ENCODE measurements at places on chromosomes 1 and 21.

DNA sequence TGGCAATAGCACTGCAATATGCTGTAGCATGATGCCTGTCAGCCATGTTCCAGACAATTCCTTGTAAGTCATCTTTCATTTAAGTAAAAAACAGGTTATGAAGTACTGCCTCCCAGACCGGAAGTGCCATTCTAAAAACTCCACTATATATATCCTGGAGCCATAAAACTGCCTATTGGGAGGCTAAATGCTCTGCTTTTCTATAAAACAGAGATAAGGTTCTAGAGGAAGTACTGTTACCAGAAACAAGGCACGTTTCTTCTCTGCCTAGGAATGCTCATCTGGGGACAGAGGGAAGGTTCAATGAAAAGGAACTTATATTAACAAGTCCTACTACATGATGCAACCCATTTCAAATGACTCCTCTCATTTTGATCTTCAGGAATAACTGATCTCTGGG, 66.8 kb downstream of the GPR137B start:
- H3K4me1 ChIP-seq = no peaks in the 10 kb centered on the region
- peaks cover 24% of the 10 kb centered on the region for H3K36me3 ChIP-seq
- no peak overlapping the region for H3K27ac ChIP-seq
- no peaks in the 10 kb centered on the region for H3K27me3 ChIP-seq
- no peak overlapping the region for H3K4me3 ChIP-seq

- H3K27me3 ChIP-seq = peaks cover 77% of the 10 kb centered on the region
- H3K27ac ChIP-seq = no peak overlapping the region
- DNase-seq = no peak
- H3K4me3 ChIP-seq = peak overlapping the region; percentile 70
- H3K36me3 ChIP-seq = no peaks in the 10 kb centered on the region
- peaks cover 20% of the 10 kb centered on the region for H3K4me1 ChIP-seq
Observed at GRCh38 chr1:220528679-220529501, 954 bp downstream of the MARK1 start.

GRCh38 chr1:215899901-215900300, 332.8 kb downstream of the KCTD3 start:
- no peaks in the 10 kb centered on the region for H3K4me1 ChIP-seq
- no peaks in the 10 kb centered on the region for H3K36me3 ChIP-seq
- H3K27me3 ChIP-seq = no peaks in the 10 kb centered on the region
- no peak overlapping the region for H3K4me3 ChIP-seq
- no peak for DNase-seq

DNA sequence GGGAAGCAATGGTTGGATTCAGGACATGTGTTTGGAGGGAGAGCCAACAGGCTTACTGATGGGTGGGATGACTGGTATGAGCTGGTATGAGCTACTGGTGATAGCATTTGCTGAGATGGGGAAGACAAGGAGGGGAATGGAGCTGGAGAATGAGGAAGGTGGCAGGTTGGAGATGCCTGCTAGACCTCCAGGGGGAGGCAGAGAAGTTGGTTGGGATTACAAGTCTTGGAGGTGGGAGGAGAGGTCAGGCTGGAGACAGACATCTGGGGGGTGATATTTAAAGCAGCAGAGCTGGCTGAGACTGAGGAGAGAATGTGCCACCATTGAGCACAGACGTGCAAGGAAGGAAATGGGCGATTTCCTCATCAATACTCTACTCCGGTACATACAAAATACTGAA, 31.8 kb upstream of the ENO1 start:
- H3K36me3 ChIP-seq = peaks cover 2% of the 10 kb centered on the region
- no peak overlapping the region for H3K4me3 ChIP-seq
- peaks cover 6% of the 10 kb centered on the region for H3K4me1 ChIP-seq

- no peak overlapping the region for H3K27ac ChIP-seq
- H3K4me1 ChIP-seq = no peaks in the 10 kb centered on the region
- no peak overlapping the region for H3K4me3 ChIP-seq
- H3K36me3 ChIP-seq = no peaks in the 10 kb centered on the region
- H3K27me3 ChIP-seq = peaks cover 28% of the 10 kb centered on the region
- DNase-seq = no peak
Observed at GRCh38 chr1:58031416-58031815, 515.1 kb downstream of the OMA1 start.

DNA sequence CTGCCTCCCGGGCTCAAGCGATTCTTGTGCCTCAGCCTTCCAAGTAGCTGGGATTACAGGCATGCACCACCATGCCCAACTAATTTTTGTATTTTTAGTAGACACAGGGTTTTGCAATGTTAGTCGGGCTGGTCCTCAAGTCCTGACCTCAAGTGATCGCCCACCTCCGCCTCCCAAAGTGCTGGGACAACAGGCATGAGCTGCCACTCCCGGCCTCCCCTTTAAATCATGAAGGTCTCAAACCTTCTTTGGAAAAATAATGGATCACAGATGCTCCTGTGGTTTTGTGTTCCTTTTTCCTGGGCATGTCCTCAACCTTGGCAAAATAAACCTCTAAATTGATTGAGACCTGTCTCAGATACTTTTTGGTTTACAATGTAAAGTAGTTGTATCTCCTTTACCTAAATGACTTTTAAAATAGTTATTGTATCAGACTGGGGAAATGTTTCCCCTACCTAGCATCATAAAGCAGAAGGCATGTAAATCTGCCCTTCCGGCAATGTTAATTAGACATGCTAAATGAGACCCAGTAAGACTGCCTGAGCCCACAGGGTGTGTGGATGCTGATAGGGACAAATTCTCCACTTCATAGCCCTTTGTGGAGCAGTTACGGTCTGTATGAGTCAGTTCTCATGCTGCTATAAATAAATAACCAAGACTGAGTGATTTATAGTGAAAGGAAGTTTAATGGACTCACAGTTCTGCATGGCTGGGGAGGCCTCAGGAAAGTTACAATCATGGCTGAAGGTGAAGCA, 27.8 kb downstream of the CBR1 start:
- H3K36me3 ChIP-seq = peaks cover 2% of the 10 kb centered on the region
- H3K4me3 ChIP-seq = no peak overlapping the region
- H3K4me1 ChIP-seq = no peaks in the 10 kb centered on the region
- no peak for DNase-seq
- peaks cover 38% of the 10 kb centered on the region for H3K27me3 ChIP-seq

- H3K4me3 ChIP-seq = no peak overlapping the region
- no peaks in the 10 kb centered on the region for H3K4me1 ChIP-seq
- H3K36me3 ChIP-seq = no peaks in the 10 kb centered on the region
- H3K27me3 ChIP-seq = peaks cover 22% of the 10 kb centered on the region
- DNase-seq = peak; percentile 34
Observed at GRCh38 chr1:34742667-34743270, 12.1 kb upstream of the GJB5 start.

GRCh38 chr1:236639686-236640085, 35.4 kb upstream of the HEATR1 start:
- DNase-seq = no peak
- no peak overlapping the region for H3K4me3 ChIP-seq
- no peaks in the 10 kb centered on the region for H3K4me1 ChIP-seq
- H3K27me3 ChIP-seq = peaks cover 29% of the 10 kb centered on the region

DNA sequence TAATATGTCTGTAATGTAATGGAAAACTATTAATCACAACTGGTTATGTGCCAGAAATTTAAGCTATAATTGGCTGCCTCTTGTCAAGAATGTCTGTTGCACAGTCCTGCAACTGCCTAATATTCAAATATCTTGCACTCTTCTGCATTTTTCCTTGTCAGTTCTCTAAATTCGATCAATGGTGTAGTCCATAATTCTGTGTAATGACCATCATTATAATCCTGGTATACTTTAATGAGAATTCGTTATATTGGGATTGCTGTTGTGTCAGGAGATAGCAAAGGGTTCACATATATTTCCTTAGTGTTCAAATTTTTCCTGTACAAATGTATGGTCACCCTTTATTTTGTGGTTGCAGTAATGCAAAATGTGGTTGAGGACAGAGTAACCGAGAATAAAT, 4.8 kb downstream of the NTNG1 start:
- no peak for DNase-seq
- H3K27ac ChIP-seq = no peak overlapping the region
- H3K36me3 ChIP-seq = no peaks in the 10 kb centered on the region
- peaks cover 11% of the 10 kb centered on the region for H3K4me1 ChIP-seq
- H3K4me3 ChIP-seq = no peak overlapping the region

DNA sequence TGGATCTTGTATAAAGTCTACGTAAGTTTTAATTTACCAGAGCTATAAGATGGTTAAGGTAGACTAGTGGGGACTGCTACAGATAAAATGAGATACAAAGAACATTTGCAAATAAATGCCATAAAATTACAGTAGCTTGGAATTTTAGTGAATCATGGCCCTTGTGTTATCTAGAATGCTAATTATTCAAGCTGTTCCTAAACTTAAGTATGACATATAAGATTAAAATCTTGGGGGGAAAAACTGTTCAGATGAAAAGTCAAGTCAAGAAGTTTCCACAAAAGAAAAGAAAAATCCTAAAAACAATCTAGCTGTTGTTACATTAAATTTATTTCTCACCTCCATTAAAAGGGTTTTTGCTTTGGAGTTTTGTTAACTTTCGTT, 51.7 kb downstream of the SIM2 start:
- H3K4me1 ChIP-seq = peaks cover 6% of the 10 kb centered on the region
- H3K36me3 ChIP-seq = peaks cover 20% of the 10 kb centered on the region
- no peak overlapping the region for H3K4me3 ChIP-seq
- H3K27me3 ChIP-seq = peaks cover 43% of the 10 kb centered on the region
- DNase-seq = no peak
- no peak overlapping the region for H3K27ac ChIP-seq

- H3K4me1 ChIP-seq = no peaks in the 10 kb centered on the region
- no peak for DNase-seq
- H3K27me3 ChIP-seq = no peaks in the 10 kb centered on the region
- no peak overlapping the region for H3K4me3 ChIP-seq
- H3K36me3 ChIP-seq = peaks cover 1% of the 10 kb centered on the region
- H3K27ac ChIP-seq = no peak overlapping the region
Observed at GRCh38 chr1:59752556-59753414, 62.0 kb upstream of the HOOK1 start.

- H3K27me3 ChIP-seq = peaks cover 4% of the 10 kb centered on the region
- no peaks in the 10 kb centered on the region for H3K36me3 ChIP-seq
- H3K27ac ChIP-seq = no peak overlapping the region
- no peak for DNase-seq
- H3K4me1 ChIP-seq = no peaks in the 10 kb centered on the region
Observed at GRCh38 chr1:207711285-207711684, 40.6 kb upstream of the CD46 start.

DNA sequence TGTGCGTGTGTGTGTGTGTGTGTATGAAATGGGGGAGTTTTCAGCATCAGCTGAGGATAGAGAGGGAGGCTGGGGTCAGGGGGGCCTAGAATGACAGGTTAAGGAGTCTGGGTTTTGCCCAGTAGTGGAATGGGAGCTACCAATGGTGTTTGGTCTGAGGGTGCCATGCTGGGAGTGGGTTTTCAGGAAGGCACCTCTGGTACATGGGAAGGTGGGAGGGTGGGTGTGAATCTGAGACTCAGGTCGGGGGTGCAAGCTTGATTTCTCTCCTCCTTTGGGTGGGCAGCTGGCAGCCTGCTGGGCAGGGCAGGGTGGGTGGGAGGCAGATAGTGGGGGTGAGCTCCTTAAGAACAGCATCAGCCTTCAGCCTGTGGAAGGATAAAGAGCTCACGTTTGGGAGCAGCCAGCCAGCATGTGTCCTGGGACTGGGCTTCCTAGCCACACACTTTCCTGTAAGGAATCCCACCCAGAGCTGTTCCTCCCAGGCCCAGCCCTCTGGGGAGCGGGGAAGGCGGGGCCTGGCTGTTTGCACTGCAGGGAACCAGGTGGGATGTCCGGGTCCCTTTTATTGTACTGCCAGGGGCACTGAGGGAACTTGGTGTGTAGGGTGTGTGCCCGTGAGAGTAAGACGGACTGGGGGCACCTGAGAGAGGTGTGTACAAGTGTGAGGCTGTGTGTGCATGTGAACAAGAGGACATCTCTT, 152.8 kb downstream of the FOXD2 start:
- no peaks in the 10 kb centered on the region for H3K4me1 ChIP-seq
- no peak overlapping the region for H3K27ac ChIP-seq
- H3K27me3 ChIP-seq = peaks cover 18% of the 10 kb centered on the region
- no peak for DNase-seq
- no peak overlapping the region for H3K4me3 ChIP-seq

DNA sequence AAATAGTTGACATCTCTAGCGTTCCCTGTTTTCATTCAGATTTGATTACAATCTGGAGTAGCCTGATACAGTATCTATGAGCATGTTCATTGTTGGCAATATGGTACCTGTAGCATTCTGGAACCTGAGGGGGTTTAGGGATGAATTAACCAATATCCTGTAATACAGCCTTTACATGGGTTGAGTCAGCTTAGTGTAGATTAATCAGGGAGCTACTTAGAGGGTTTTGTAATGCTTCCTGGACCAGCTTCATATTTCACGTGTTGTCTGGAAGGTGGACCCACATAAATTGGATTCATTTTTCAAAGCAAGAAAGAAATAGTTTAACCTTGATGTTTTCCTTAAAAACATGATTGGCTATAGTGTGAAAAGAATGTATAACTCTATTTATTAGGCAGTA, 3.6 kb downstream of the OTUD3 start:
- DNase-seq = no peak
- H3K36me3 ChIP-seq = peaks cover 9% of the 10 kb centered on the region
- H3K4me3 ChIP-seq = no peak overlapping the region
- no peaks in the 10 kb centered on the region for H3K27me3 ChIP-seq
- H3K27ac ChIP-seq = no peak overlapping the region

DNA sequence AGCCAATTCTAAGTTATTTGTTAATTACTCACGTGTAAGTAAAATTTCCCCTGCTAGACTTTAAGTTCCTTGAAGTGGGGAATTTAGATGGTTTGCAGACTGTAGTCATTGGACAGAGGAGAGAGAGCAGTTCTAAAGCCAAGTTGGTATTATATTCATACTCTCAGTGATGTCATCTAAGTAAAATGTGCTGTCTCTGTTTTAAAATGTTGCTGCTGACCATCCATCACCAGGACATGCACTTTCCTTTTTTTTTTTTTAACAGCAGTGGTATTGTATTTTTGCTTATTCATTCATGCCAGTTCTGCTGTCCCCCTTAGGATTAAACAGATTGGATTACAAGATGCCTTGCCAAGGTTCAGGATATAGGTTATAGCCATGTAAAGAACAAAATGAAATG, 2.3 kb downstream of the TTLL7 start:
- no peak for DNase-seq

DNA sequence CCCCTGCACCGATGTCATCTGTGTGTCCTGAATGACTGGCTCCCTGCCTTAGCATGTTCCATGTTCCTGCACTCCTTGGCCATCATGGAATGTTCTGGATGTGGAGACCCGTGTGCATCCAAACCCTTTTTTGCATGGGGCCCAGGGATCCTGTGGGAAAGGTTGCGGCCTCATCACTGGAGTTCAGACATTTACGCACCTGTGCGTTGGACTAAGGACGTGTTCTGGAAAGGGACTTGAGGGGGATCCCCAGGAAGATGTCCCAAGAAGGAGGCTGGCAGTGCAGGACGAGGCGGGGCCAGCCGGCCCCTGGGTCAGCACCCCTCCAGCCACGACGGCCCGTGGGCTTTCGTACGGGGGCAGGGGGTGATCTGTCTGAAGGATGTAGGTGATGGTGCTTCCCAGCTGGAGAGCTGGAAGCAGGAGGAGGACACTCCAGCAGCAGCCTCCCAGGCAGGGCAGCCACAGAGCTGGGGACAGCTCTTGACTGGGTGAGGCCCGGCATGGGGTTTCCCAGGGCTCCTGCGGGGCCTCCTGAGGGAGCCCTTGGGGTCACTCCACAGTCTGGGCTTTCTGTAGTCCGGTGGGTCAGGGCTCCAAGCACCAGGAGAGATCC, 67.2 kb downstream of the SCCPDH start:
- no peaks in the 10 kb centered on the region for H3K4me1 ChIP-seq
- no peak overlapping the region for H3K27ac ChIP-seq
- H3K36me3 ChIP-seq = no peaks in the 10 kb centered on the region
- DNase-seq = no peak
- H3K27me3 ChIP-seq = peaks cover 24% of the 10 kb centered on the region

GRCh38 chr1:178938959-178939317, 68.1 kb upstream of the ANGPTL1 start:
- no peaks in the 10 kb centered on the region for H3K4me1 ChIP-seq
- peaks cover 23% of the 10 kb centered on the region for H3K27me3 ChIP-seq
- no peaks in the 10 kb centered on the region for H3K36me3 ChIP-seq
- DNase-seq = no peak
- H3K4me3 ChIP-seq = no peak overlapping the region
